ENCODE measurements at places on chromosomes 6 and 20.

DNA sequence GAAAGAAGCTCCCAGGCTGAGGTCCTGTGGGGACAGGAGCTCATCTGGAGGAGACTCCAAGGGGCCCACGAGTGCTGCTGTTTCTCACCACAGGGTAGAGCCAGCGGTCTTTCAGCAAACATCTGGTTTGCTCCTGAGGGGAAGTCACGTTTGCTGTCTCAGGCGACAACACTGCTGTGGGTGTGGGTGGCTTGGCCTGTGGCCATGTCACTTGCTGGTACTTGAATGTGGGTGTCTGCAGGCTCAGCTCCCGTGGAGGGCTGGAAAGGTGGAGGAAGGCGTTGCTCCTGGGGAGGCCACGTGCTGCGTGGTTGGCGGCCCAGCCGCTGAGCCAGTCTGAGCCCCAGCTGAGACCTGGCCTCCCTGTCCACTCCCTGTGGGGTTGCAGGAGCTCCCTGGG lies 52.8 kb upstream of the MPC1 start:
- no peak for DNase-seq

GRCh38 chr6:77857421-77857820 lies 204.6 kb downstream of the MEI4 start:
- no peak for DNase-seq

DNA sequence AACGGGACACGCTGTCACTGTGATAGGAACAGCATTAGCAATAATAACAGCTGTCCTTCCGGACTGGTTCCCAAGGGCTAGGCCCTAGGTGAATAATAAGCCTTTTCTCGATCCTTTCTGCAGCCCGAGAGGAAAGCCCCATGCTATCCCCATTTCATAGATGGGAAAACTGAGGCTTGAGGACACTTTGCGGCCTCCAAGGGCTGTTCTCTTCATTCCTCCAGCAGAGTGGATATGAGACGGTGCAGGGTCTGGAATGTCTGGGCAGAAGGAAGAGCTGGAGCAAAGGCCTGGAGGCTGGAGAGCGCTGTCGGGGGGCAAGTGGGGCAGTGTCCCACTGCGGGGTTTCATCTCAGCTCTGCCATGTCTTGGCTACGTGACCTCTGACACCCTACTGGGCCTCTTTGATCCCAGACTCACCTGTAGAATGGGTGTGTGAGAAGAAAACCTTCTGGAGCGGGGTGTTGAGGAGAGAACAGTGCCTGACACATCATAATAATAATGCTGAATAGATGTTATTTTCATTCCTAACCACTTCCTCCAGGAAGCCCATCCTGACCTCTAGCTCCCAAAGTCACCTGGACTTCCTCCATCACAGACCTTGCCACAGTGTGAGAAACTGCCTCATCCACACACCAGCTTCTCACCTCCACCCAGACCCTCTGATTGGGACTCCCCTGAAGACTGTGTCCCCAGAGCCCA lies 74.8 kb downstream of the CEBPB start:
- no peak for DNase-seq

DNA sequence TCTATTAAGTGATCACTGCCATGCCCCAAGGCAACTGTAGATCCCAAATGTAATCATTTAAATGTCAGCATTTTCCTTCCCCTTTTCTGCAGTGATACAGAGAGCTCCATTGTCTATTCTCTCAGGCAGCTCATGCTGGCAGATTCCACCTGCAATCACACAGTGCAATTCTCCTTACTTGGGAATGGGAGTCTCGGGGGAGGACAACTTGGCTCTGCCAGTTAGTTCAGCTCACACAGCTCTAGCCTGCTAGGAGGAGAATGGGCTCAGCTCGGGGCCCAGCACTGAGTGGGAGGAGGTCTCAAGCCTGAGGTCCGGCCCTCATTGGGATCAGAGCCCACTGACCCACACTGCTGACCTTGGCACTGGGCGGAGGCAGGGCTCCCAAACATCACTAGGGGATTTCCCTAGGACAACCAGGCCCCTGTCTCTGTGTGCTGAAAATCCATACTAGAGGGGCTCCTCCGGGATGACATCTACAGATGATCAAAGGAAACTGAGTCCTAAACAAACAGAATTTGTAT lies 109.2 kb upstream of the ASF1A start:
- no peak for DNase-seq

DNA sequence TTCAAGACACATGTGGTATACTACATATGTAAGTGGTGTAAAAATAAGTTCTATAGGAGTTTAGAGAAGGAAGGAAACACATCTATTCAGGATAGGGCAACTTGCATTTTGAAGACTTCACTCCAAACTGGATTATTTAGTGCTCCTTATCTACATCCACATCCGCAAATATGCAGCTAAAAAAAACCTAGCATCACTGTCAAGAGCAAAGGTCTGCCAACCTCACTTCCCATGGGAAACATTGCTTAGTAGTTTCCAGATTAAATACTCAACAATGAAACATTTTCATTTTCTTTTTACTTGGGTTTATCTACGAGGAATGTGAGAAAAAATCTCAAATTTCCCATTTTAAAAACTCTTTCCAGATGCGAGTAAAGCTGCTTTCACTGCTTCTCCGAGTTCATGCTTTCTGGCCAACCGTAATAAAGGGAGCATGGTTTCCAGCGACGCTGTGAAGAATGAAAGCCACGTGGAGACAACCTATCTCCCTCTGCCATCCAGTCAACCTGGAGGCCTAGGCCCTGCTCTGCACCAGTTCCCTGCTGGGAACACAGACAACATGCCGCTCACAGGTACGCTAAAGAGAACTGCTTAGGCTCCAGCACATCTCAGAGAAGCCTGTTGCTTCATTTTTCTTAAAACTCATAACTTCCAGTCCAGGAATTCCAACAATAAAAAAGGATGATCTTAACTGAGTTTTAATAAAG lies 48.2 kb downstream of the RFX6 start:
- DNase-seq = no peak

DNA sequence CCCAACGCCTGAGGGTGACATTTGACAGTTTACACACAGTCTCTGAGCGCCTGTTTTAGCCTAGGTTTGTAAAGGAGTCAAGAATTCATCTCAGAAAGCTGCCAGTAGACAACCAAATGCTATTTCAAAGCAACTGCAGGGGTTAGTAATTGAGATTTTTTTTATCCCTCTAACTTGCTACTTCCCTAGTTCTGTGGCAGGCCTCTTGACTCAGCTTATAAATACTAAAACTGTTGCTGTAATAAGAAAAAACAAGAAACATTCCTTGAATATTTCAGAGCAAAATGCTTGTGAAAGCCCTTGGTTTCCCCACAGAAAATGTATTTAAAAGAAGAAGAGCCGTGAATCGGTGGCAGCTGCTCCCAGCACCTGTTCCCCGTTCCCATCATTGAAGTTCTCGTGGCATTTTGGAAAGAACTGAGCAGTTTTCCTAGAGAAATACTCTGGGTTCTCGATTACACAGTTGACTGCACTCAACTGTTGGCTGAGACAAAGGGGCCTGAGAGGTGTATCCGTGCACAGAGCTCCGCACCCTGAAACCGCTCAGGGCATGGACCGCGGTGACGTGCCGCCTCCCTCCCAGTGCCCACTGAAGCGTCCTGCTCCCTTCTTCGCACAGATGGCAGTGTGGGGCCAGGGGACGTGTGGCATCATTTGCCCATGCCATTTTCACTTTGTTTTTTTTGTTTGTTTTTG lies 20.9 kb downstream of the DLL1 start:
- no peak for DNase-seq

DNA sequence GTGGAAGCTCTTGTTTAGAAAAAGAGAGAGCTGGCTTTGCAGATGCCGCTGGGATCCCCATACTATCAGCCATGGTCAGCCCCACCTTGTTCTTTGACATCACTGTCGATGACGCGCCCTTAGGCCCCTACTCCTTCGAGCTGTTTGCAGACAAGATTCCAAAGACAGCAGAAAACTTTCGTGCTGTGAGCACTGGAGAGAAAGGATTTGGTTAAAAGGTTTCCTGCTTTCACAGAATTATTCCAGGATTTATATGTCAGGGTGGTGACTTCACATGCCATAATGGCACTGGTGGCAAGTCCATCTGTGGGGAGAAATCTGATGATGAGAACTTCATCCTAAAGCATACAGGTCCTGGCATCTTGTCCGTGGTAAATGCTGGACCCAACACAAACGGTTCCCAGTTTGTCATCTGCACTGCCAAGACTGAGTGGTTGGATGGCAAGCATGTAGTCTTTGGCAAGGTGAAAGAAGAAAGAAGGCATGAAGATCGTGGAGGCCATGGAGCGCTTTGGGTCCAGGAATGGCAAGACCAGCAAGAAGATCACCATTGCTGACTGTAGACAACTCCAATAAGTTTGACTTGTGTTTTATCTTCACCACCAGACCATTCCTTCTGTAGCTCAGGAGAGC lies 2.4 kb upstream of the BLCAP start:
- no peak for DNase-seq

DNA sequence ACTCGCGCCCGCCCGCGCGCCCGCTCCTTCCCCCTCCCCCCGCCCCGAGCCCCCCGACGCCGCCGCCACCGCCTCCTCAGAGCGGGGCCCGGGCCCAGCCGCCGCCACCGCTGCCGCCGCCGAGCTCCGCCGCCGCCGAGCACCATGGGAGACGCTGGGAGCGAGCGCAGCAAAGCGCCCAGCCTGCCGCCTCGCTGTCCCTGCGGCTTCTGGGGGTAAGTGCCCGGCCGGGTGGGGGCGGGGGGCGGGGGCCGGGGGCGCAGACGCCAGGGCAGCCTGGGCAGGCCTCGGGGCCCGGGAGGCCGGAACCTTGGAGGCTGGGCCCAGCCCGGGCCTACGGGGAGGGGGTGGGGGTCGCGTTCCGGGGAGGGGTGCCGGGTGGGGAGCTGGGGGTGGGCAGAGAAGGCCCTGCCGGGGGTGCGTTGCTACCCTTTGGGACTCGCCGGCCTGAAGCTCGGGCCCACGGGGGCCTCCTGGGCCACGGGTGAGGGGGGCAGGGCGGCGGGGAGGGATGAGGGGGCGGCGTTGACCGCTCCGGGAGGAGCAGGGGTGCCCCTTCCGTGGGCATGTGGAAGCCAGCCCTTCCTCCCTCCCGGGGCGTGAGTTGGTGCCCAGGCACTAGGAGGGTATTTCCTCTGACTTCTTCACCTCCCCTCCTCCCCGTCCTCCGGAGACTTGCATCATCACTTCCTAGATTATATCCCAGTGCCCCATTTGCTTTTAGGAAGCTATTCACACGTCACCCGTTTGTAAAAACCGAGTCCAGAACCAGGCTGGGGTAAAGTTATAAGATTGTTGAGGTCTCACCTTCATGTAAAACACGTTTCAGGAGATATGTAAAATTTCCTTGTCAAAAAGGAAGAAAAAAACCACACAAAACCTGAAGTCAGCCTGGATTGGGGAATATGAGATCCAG lies 533 bp downstream of the ZFAND3 start:
- peak; percentile 21 for DNase-seq

DNA sequence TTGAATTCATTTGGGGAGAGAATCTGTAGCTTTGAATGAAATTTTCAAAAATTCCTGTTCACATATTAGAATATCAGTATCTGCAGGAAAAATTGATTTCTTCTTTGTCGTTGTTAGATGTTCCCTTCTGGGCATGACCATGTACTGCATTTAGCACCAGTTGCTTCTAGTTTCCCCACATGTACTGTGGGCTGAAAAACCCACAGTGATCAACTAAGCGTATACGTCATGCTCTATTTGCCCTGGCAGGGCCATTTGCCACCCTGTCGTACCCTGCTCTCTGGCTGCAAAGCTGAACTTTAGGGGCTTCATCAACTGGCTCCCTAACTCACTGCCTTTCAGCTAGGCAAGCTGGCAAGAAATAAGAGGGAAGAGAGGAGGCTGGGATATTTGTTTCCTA lies 340.7 kb upstream of the TSHZ2 start:
- DNase-seq = no peak

DNA sequence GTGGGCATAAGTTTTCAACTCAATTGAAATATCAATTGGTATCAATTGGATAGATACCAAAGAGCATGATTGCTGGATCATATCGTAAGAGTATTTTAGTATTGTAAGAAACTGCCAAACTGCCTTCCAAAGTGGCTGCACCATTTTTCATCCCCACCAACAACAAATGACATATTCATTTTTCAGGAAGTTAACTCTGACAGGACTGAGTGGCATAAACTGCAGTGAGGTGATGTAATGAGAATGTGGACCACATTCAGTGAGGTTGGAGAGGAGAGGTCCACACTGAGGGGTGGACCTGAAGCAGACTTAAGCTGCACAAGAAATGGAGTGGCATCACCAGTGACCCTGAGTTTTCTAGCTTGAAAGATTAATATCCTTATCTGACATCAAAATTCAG lies 11.6 kb upstream of the CALHM6 start:
- DNase-seq = no peak

Data from stimulated activated CD8-positive, alpha-beta memory T cell treated with anti-CD3 and anti-CD28 coated beads, Interleukin-15, amount 100 ng/mL, for 24 hours (primary cell).